ENCODE measurements at places on chromosomes 12 and 14.

- DNase-seq, result no peak
Observed at GRCh38 chr12:50200552-50201273, 33.5 kb upstream of the CERS5 start.

GRCh38 chr12:49355913-49356312, 9.2 kb downstream of the DNAJC22 start:
- DNase-seq, result no peak

DNA sequence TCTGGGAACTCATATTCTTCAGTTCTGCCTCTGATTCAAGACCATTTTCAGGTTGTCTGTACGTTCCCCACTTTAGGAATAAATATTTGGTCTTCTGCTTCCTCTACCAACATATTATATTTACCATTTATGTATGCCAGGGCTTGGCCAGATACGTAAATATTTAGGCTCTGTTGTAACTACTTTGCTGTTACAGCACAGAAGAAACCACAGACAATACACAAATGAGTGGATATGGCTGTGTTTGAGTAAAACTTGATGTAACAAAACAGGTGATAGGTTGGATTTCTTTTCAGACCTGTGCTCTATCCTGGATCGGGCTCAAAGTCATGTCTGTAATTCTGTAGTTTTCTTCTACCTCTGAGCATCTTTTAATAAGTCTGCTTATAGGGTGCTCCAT, 37.5 kb downstream of the RAP1B start:
- DNase-seq, result no peak

DNA sequence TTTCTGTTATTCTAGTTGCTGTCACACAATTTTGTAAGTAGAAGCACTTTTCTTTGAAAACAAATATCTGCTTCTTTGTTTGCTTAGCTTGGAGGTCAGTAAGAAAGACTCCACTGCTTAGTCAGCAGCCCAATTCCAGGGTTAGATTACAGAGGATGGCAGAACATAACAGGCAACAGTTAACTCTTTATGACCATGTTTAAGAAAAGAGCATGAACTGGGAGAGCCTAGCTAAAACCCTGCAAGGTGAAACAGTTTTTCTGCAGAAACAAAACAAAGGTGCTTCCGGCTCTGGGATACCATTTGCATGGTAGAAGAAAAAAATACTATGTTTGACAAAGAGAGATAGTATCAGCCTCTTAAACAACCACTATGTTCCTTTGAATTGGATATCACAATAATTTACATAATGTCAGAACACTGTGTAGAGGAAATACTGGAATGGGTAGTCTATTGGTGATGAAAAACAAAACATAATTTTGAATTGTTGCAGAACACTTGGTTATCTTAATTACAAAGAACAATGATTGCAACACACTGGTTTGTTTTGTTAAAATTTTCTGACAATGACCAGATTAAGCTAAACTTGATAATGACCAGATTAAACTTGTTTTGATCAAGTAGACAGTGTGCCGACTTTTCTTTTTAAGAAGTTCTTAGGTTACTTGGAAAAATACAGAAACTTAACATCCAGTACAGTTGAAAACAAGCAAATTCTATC, 22.4 kb upstream of the PPM1H start:
- DNase-seq, result no peak

DNA sequence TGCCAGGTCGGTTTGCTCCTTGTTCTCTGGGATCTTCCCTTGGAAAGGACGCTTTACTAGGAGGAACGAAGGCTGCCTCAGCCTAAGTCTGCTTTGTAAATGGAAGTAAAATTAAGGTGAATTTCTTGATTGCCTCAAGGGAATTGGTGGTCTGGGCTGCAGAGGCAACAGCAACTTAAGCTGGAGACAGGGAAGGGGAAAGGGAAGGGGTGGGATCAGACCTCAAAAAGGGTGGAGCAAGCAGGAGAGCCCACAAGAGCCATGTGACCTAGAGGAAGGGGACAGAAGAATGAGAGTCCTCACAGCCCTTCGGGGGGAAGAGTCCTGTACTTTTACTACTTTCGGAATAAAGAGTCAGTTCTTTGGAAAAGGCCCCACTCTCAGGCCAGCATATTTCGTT, 147.9 kb downstream of the PPM1H start:
- no peak for DNase-seq

GRCh38 chr12:76990716-76991115, 74.7 kb downstream of the E2F7 start:
- DNase-seq, result no peak

DNA sequence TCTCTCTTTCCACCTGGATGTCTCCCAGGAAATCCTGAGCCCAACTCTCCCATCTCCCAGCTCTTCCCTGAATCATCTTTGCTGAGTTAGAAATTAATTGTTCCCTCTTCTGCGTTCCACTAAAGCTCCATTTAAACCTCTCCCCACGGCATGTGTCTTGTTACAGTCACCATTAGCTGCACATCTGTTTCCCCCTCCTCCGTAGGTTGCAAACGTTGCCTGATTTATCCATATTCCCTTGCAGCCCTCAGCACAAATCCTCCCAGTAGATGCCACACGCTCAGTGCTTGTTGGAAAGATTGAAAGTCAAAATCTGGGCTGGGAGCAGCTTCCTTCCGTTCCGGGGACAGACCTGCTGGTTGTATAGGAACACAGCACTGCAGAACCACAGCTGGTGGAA, 90.4 kb downstream of the SLC24A4 start:
- DNase-seq, result no peak

DNA sequence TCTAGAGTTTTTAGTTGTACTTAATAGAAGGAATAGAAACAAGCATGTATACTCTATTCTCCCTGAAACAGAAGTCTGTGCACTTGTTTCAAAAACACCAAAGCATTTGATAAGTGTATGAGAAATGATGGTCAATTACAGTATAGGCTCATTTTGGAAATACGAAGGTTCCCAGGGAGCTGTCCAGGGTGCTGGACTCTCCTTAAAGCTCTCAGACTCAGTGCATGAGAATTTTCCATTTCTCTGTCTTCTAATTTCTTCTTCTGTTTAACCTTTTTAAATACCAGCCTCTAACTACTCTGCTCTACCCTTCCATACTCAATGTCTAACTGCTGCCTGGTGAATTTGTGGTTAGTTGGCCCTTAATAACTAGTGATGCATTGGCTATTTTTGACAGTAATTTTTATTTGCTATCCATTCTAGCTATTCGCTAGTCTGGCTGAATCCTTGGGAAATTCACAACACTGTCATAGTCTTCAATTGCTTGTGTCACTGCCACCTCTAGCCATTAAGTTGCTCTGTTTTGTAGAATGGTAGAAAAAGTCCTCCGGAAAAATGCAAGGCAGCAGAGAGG, 229.2 kb downstream of the NRXN3 start:
- no peak for DNase-seq

DNA sequence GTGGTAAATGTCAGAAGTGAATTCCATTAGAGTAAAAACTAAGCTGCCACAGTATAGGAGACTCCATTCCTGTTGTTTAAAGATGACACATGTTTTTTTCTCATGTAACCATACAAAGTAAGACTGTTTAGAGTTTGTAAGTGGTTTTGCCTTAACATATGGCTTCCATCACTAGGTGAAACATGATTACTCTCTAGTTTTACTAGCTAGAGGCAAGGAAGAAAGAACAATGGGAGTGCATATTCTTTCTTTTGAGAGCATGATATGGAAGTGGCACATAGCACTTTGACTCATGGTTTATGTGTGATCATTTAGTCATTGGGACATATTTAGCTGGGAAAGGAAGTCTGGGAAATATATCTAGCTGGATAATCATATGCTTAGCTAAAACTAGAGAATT, 7.7 kb downstream of the ATF7IP start:
- DNase-seq, result no peak

DNA sequence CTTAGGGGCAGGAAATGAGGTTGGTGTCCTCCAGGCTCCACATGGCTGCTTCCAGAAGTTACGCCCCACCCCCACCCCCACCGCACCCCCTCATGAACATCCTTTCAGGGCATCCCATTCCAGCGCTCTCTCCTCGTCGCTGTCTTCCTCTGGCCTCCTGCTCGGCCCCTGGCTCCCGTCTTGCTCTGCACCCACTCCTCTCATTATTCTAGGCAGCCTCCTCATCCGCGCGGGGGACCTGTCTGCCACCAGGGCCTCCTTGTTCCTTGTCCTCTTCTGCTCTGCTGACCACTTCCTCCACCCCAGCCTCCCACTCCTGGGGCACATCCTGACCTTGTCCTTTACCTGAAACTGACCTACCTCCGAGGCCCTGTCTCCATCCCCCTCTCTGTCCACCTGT, 29.8 kb upstream of the PLEKHG6 start:
- no peak for DNase-seq

DNA sequence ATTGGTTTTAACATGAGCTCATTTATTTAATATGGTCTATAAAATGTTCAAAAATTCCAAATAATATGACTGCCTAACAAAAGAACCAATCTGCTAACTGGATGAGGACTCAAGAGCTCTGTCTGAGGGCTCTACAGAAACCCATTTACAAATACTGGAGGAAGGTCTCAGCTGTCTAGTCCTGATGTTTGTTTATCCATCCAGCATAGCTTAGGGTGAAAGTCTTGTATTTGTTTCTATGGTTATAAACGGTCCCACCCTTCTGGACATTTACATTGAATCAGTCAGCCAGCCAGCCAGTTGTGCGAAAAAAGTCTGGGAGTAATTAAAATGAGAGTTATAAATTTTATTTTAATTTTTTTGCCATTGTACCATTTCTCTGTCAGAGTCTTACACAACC, 220.7 kb downstream of the BMP4 start:
- DNase-seq, result no peak

- DNase-seq, result no peak
Observed at GRCh38 chr12:111178181-111179081, 190.5 kb downstream of the PHETA1 start.

DNA sequence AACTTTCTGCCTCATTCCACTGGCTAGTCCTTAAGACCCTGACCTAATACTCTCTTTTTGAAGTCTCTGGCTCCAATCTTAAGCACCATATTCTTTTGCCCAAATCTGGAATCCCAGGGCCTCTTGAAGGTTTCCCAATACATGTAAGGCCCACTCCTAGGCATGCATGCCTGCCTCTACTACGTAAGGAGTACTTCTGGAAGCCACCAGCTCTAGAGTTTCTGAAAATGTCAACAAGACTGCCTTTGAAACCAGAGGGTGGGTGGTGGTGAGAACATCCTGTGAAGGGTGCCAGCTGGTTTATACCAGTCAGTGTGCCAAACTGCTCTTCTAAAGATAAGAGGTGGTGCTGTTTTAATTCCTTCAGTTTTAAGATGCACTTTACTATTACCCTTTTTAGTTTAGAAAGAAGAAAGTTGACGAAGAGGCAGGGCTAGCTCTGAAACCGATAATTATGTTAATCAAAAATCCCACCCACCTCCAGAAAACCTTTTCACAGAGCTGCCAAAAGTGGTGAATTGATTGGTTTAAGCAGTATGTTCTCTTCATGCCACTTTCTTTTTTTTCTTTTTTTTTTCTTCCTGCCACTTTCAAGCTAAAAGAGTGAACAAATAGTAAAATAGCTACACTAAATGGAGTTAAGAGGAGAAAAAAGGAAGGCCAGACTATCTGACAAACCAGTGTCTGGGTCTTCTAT, 8.7 kb upstream of the WDR89 start:
- DNase-seq, result no peak

DNA sequence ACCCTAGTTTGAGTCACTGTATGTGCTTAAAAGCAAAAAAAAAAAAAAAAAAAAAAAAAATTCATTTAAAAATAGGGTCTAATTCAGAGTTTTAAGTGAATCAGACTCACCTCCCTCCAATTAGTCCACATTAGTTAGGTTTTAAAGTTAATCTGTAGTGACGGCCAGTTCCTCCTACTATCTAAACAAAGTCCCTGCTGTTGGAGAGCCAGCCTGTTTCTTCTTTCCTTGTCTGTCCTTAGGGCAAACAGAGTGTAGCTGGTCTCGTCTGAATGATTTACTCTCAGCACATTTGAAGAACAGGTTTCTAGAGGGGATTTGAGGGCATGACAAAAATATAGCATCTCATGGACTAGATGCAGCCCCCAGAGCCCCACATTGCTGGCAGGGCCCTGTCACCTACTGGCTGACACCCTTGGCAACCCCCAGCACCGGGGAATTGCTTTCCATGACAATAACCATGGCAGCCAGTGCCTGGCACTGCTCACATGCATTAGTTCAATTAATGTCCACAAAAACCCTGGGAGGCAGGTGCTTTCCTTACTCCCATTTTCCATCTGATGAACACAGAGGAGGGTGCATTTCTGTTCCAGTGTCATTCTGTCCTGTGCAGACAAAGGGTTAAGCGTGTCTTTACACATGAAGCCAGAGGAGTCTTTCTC, 138.3 kb downstream of the PLXNC1 start:
- DNase-seq, result no peak

- DNase-seq, result no peak
Observed at GRCh38 chr12:77766224-77766623, 64.5 kb upstream of the NAV3 start.

GRCh38 chr12:12333407-12334366, 16.4 kb downstream of the MANSC1 start:
- no peak for DNase-seq

GRCh38 chr14:34489324-34489723, 27.3 kb upstream of the SPTSSA start:
- no peak for DNase-seq

DNA sequence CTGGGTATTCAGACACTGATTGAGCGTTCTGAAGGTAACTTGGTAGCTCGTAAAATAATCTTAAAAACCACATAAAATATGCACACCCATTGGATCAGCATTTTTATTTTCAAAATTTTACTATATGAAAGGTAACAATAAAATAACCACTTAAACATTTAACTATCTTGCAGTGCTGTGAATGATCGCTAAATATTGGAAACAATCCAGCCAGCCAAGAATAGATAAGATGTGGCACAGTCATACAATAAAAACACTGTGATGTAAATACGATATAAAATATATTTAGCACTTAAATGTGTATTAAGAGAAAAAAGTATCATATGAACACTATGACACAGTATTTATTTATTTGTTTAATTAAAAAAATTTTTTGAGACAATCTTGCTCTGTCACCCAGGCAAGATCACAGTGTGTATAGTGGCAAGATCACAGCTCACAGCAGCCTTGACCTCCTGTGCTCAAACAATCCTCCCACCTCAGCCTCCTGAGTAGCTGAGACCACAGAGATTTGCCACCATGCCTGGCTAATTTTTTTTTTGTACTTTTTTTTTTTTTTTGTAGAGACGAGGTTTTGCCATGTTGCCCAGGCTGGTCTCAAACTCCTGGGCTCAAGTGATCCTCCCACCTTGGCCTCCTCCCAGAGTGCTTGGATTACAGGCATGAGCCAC, 39.4 kb downstream of the SDR9C7 start:
- DNase-seq, result no peak
